ENCODE measurements at places on chromosomes 5 and 9. TPM values are rescaled to one million over a fixed set of nuclear protein-coding genes. Genes with fewer than 3 reads are reported as not detected.

- no peak for DNase-seq
These were observed 104.1 kb downstream of the MTREX start for GRCh38 chr5:55411876-55412275.

- no peak for DNase-seq
These were observed 149.7 kb downstream of the GCNT1 start for GRCh38 chr9:76608575-76609273.

- DNase-seq = no peak
These were observed 71.3 kb downstream of the FRMD3 start for GRCh38 chr9:83466877-83467276.

DNA sequence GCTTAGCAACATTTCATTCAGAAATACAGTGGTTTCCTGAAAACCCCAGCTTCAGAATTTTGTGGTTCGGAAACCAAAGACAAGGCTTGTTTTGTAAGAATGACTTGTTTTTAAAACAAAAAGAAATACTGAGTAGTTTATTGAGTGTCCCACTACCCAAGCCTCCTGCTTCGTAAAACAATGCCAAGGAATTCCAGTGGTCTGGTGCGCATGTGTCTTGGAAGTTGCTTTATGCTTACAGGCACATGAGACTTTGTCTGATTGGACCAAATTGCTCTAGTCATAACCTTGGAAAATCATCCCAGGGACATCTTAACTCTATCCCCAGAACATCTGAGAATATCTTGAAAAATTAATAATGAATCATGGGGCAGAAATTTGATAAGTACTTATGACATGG is 77.1 kb upstream of the FST start:
- no peak for DNase-seq

GRCh38 chr9:108130905-108131304 is 641.3 kb upstream of the KLF4 start:
- DNase-seq = no peak

GRCh38 chr5:33319841-33320240 is 120.9 kb upstream of the TARS1 start:
- DNase-seq = no peak

DNA sequence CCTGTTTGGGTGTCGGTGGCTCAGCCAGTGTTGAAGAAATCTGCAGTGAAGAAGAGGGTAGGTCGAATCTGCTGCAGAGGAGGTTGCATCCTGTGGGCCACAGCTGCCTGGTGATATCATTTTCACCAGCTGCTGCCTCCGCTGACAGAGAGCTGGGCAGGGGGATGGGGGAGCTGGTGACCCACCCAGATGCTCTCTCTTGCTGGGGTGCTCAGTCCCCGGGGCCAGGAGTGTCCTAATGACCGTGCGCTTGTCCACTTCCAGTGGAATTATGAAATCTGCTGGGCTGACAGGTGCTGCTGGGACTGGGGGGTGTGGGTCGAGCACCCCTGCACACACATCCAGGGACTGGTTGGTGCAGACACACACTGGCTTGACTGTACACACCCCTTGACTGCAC is 83.2 kb upstream of the IRX4 start:
- no peak for DNase-seq

- no peak for DNase-seq
These were observed 5.8 kb upstream of the ST6GALNAC6 start for GRCh38 chr9:127905004-127905728.

GRCh38 chr9:97412626-97413385 is 910 bp downstream of the TDRD7 start:
- DNase-seq = no peak

DNA sequence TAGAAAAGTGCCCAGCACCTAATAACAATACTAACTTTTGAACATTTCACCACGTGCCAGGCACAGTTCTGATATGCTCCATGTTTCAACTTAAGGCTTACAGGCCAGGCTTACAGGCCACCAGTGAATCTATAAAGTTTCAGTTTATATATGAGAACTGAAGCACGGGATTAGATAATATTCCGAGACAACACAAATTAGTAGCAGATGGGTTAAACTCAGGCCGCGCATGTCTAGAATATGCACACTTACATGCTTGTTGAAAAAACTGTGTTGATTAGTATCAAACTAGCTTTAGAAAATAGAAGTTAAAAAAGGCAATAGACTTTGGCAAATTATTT is 587.9 kb downstream of the MTRR start:
- no peak for DNase-seq

- no peak for DNase-seq
These were observed 52.6 kb upstream of the CXCL14 start for GRCh38 chr5:135631391-135631790.

DNA sequence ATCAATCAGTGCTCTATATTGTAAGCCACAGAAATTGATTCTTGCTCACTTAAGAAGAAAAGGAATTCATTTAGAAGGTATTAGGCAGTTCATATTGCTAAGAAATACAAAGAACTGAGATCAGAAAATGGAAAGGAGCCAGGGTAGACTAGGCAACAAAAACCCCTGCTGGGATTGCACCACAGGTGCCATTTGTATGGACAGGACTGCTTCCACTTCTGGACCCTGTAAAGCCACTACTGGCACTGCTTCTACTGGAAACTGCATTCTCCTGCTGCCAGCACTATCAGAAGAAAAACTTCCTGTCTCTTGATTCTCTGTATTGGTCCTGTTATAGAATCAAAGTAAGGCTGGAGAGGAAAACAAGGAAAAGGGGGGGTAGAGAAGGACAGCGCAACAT is 45.9 kb downstream of the CERT1 start:
- peak; percentile 26 for DNase-seq

DNA sequence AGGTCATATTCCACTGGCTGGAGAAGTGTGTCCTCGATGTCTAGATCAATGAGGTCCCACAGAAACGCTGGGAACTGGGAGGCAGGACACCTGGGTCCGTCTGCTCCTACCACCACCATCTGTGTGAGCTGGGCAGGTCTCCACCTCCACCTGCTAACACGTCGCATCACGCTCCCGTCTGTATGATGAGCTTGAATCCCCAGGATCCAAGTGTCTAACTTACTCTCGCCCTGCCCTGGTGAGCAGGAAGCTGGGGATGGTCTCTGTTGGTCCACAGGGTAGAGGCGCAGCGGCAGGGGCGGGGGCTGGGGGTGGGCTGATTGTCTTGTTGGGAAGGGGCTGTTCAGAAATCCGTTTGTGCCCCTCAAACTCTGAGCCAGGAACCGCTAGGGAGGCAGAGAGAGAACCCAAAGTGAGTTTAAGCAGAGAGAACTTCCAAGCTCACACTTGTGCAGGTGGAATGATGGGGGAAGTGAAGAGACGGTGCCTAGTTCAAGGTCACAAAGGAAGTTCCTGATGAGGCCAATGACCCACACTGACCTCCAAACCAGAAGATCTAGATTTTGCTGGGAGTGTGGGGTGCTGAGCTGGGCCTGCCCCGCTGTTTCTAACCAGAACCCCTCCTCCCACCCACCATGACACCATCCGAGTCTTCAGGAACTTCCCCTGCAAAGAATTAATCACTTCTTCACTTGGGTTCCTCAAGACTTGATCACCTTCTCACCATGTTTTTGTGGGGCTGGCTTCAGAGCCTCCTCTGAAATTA is 21.1 kb downstream of the ORM2 start:
- DNase-seq = no peak

DNA sequence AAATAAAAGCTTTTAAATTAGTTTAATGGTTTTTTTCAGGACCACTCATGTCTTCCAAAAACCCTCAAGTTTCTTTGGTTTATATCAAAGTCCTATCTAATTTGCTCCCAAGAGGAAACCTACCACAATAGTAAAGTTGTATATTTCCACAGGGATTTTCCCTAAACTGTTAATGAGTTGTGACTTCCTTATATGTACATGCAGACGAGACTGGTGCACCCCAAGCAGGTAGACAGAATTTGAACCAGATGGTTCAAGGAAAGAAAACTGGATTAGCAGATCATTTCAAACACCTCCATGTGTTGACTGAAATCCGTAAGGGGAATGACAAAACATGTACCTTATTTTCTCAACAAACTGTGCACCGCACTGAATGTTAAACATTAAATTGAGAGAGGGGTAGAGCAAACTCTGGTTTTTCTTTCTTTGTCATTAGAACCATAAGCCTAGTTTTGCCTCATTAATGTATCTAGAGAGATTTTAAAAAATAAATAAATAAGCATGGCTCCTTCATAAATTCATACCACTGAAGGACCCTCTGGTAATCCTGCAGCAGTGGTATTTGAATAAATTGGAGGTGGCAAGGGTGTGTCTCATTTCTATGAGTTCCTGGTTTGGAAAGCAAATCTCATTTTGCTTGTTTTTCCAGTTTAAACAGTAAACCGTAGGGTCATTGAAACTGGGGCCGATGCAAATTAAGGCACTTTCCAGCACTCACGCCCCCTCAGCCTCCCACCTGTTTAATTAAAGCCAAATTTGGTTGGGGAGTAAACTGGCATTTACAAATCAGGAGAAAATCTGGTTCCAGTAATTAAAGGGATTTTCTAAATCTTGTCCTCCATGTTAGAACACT is 51.1 kb downstream of the ENC1 start:
- no peak for DNase-seq

GRCh38 chr5:154755361-154756008 is at the start of gene LARP1:
TSS of gene LARP1 (plus strand) at chr5:154755377. CDS start at chr5:154755758, 381 bp downstream.
- DNase-seq = peak; percentile 63

DNA sequence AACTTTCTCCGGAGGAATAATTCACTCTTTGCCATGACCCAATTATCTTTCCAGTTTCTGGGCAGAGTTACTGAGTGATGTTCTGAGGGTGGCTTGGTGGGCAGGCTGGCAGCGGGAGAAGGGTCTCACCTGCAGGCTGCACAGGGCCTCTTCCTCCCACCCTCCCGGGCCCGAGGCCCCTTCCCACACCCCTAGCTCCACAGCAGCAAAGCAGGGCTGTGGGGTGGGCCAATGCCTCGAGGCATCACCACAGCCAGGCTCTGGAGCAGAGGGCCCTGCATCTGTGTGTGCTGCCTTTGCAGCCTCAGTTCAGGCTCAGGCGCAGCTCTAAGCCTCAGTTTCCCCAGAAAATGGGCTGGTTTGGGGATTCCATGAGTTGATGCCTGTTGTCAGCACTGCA is 120.2 kb upstream of the FOXD4L5 start:
- no peak for DNase-seq

GRCh38 chr9:104854613-104855012 is 73.3 kb downstream of the ABCA1 start:
- DNase-seq = no peak

DNA sequence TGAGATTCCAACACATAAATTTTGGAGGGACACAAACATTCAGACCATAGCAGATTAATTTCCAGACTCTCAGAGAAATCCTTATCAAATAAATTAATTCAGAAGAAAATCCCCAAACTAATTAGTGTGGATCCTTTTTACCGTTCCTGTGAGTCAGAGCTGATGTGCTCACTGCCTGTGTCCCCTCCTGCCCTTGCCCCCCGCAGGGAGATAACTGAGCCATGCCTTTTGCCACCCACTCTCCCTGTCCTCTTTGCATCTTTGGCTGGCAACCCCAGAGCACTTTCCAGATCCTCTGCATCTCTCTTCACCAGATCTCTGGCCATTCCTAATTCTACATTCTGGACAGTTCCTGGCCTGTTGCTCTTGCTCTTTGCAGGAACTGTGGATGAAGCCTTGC is 135.4 kb upstream of the MAP1B start:
- DNase-seq = no peak

DNA sequence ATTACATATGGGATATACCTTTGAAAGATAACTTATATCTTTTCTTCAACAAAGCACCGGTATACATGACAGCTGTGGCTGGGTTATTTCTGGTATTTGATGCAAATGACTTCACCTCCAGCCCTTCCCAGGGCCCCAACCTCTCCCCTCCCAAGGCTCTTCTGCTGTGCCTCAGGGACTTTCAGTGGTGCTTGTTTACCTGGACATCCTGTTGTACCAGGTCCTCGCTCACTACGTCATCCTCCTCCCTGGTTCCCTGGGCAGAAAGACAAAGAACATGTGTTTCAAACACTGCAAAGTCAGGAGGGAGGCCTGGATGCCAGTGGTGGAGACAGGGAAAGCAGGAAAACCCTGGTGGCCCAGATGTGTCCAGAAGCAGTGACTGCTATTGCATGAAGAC is 23.4 kb downstream of the ANXA6 start:
- DNase-seq = no peak

DNA sequence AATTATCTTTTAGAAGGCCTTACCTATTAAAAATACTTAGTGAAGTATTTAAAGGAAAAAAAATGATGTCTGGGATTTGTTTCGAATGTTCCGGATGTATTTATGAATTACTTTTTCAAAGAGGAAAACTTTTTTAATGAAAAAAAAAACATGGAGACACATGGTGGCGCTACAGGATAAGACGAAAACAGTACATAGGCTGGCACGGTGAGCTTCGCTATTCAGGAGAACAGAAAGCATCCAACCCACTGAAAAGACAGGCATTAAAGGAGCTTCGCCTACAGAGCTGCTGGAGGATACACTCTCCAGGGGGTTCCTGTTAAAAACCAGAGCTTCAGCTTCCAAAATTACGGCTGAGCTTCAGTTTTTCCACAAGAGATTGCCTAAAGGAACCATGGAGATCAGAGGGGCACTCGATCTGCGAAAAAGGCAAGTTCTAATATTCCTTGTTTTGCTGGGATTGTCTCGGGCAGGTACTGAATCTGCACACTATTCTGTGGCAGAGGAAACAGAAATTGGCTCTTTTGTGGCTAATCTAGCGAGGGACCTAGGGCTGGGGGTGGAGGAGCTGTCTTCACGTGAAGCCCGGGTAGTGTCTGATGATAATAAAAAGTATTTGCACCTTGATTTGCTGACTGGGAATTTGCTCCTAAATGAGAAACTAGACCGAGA is at the start of gene PCDHB14:
PCDHB14 (plus strand) TSS at position 232 of the 672 bp plus-strand sequence; CDS start at position 395, 163 bp downstream.
- DNase-seq = no peak

GRCh38 chr5:117296872-117297271 is 722.2 kb upstream of the SEMA6A start:
- no peak for DNase-seq

- DNase-seq = no peak
These were observed 126.3 kb downstream of the TLE1 start for GRCh38 chr9:81563020-81563407.

- no peak for DNase-seq
These were observed 285.4 kb downstream of the TLE4 start for GRCh38 chr9:79857188-79857587.

GRCh38 chr5:143521846-143522400 is 118.4 kb upstream of the NR3C1 start:
- DNase-seq = no peak

Gene ZCCHC10
- 19.2 TPM for total RNA-seq

Gene PCDH1
- 36.0 TPM for total RNA-seq

Gene PDE6A
- not detected for total RNA-seq

Gene C8G
- total RNA-seq = 0.88 TPM

Gene PHF24
- 0.32 TPM for total RNA-seq

Gene FOXD4
- total RNA-seq = not detected

Gene MEIKIN
- total RNA-seq = not detected
